ENCODE measurements at places on chromosomes 5 and 9.
A peak's percentile ranks its signal among the peaks of the same experiment; 100 is the strongest.

DNA sequence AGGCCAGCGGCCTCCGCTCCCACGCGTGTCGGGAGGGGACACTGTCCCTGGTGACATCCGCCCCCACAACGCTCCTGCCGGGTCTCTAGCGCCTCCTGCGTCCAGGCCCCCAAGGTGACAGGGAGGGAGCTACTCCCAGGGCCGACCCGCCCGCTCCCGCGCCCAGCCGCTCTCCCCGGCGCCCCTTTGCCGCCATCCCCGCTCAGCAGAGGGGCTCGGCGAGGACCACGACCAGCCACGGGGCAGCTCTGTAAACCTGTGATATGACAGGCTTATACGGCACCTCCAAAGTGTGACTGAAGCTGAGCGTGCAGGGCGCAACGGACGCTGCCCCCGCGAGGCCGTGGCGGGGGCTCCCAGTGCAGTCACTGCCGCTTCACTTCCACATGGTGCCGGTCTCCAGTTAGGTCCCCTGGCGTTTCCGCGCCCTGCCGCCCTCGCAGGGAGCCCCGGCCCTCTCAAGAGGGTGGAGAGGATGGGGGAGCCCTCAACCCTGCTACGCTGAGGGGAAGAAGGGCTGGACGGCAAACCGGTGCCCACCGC, 978 bp upstream of the ADCY2 start:
- no peak for DNase-seq

DNA sequence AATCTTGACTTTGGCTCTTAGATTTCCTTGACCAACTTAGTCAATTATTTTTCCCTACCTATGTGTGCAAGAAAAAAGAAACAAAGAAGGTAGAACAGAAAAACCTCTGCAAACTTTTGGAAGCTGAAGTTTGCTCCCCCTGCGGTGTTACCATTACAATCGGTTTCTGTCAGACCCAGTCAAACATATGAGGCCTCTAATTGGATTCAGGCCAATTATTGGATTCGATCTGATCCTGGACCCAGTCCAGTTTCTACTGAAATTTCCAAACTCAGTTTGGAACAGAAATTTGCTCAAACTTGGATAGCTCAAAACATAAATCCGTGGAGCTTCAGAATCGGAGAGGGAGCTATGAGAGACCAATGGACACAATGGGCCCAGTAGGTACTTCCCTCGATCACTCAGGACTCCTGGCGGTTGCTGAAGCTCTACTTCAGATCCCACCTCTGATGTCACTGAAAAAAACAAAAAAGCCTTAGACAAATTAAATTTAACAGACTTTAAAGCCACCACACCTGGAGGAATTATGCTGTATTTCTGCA, 523.9 kb downstream of the DMRTA1 start:
- DNase-seq: no peak

DNA sequence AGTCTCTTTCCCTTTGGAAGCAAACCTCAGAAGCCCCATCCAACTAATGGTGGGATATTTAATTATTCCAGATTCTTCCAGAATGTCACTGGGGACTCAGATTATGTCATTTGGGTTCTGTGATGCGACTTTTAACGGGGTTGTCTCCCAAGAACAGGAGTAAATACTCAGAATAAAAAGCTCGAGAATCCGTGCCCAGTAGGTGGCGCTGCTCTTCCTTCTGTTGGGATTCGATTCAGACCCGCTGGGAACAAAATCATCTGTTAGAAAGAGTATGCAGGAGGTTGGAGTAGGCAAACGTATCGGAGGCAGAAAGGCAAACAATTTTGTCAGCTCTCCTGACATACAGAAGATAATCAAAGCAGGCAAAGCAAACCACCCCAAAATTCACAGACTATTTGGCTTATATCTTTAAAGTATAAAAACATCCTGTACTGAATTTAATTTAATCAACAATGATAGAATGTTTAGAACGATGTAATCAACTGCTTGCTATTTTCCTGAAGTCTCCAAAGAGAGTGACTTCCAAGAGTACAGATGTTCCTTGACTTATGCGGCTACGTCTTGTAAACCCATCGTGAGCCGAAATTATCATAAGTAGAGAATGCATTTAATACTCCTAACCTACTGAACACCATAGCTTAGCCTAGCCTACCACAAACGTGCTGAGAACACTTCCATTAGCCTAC, 169.8 kb upstream of the RAI14 start:
- peak; percentile 85 for DNase-seq

- DNase-seq: no peak
Measured at GRCh38 chr5:112703866-112704820, 33.5 kb upstream of the APC start.

GRCh38 chr9:134641990-134642384, 384 bp downstream of the COL5A1 start:
- no peak for DNase-seq

- no peak for DNase-seq
Measured at GRCh38 chr5:10839916-10840599, 79.0 kb upstream of the DAP start.

DNA sequence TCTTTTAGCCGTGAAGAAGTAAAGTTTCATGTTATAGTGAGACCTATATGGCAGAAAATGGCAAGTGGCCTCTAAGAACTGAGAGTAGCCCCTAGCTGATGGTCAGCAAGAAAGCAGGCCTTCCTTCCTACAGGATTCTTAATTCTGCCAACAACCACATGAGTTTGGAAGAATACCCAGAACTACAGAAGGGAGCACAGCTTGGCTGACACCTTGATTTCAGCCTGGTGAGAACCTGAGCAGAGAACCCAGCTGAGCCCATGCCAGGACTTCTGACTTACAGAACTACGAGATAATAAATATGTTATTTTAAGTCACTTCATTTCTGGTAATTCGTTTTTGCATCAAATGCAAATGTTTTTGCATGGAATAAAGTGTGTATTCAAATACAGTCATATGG, 5.9 kb upstream of the FBXL17 start:
- no peak for DNase-seq

DNA sequence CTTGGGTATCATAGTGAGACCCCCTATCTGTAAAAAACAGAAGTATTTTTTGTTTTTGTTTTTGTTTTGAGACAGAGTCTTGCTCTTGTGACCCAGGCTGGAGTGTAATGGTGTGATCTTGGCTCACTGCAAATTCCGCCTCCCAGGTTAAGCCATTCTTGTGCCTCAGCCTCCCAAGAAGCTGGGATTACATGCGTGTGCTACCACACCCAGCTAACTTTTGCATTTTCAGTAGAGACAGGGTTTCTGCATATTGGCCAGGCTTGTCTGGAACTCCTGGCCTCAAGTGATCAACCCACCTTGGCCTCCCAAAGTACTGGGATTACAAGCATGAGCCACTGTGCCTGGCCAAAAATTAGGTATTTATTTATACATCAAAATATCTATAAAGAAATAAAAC, 10.2 kb upstream of the CCDC171 start:
- DNase-seq: no peak

All from right renal cortex interstitium (tissue), 3 donors.